ENCODE measurements at places on chromosomes 1 and 21.

GRCh38 chr21:15285556-15285955 is 220.8 kb upstream of the NRIP1 start:
- no peak for DNase-seq

GRCh38 chr1:161166669-161167548 is 683 bp downstream of the PPOX start:
- no peak for DNase-seq

GRCh38 chr1:202165942-202166843 is 5.8 kb upstream of the PTPN7 start:
- DNase-seq = no peak

GRCh38 chr21:38088916-38089762 is 167.7 kb upstream of the KCNJ15 start:
- no peak for DNase-seq

DNA sequence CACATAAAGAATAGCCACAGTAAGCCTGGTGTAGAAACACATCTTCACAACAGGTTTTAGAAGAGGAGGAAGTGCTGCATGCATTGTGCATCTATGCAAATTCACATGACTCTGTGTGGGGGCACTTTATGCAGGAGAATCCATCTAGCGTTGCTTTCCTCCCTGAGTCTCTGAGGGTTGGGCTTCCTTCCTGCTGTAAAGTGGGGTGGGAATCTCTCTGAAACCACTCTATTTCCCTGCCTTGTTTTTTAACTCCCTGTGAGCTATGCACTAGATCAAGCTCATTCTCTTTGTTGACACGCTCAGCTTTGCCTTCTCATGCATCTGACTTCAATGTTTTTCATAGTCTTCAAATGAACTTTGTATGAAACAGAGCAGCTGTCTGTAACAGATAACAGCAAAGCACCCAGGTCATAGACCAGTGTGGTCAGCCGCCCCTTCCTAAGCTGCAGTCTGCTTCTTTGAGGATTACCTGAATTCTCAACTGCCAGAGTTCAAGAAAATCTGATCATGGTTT is 102.7 kb upstream of the DPH5 start:
- DNase-seq = peak; percentile 20

DNA sequence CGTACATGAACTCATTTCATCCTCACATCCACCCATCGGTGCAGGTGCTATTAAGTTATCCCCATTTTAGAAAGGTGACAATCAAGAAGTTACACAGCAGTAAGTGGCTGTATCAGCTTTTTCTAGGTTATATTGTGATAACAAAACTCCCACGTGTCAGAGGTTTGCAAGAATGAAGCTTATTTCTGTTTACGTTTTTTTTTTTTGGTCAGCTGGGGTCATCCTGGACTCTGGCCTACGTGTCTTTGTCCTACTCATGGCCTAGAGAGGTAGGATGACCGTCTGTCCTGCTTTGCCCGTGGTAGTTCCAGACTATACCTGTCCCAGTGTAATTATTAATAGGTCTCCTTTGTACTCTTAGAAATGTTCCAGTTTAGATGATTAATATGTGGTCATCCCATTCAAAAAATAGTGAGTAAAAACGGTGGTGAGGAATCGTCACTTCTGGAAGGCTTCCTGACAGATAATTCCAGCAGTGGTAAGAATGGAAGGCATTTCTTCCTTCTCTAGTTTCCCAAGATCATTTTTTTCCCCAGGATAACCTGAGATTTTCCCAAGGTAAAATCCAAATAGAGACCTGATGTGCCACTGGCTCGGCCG is 64.2 kb upstream of the KIF26B start:
- no peak for DNase-seq

DNA sequence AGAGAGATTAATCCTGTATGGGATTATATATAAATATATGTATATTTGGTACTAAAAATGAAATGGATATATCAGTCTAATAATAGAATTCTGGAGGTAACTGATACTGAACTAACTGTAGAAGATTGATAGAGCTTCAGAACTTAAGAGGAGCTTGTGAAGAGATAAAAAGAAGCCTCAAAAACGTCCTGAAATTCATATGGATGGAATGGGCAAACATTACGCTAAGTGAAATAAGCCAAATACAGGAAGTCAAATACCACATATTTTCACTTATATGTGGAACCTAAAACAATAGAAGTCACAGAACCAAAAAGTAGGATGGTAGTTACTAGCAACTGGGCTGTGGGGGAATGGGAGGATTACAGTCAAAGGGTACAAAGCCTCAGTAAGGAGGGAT is 36.0 kb upstream of the ADGRL4 start:
- DNase-seq = no peak

DNA sequence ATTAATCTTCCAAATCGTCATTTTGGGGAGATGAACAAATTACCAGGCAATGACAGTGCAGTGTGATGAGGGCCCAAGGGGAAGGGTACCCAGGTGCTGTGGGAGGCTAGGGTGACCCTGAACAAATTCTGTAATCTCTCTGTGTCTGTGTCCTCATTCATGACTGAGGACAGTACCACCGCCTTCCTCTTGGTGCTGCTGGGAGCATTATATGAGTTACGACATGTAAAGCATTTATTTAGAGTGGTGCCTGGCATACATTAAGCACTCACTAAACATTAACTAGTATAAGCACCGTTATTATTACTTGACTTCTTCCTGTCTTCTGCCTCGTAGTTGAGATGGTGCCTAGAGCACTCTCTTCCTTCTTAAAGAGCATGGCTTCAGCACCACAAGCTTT is 468.2 kb upstream of the VAMP3 start:
- no peak for DNase-seq

- DNase-seq = no peak
Measured at GRCh38 chr1:161740921-161741320, 8.7 kb upstream of the DUSP12 start.

DNA sequence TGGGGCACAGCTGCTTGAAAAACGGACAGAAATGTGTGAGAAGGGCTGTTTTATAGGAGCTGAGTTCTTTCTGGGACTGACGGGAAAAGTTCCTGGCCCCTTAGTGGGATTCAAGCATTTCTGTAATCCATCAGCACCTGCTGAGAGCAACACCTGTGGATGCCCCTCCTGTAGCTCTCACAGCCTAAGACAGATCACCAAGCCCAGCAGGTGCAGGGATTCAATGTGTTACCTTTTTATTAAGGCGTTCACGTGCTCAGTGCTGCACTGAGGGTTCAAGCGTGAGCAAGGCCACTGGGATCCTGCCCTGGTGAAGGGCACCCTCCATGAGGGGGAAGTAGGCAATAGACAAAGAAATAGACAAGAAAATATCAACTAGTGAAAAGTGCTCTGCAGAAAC is 14.9 kb downstream of the OLFML2B start:
- DNase-seq = no peak

DNA sequence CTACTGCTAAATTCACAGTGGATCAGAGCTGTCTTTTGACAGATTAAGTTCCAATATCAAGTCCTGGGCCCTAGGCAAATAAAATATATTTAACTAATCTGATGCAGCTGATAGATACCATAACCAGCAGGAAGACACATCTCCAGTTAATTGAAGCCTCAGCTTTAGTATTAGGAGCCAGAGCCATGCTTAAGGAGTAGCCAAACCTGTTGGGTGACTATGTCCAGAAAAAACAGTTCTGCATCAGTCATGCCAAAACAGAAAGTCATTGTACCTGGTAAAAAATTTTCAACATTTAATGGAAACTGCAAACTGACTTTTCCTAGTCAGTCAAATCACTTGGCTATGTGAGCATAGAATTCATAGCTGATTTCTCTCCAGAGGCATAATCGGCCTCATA is 200.5 kb upstream of the RUNX1 start:
- DNase-seq = no peak

- DNase-seq = no peak
Measured at GRCh38 chr1:234758851-234759250, 148.9 kb upstream of the IRF2BP2 start.

DNA sequence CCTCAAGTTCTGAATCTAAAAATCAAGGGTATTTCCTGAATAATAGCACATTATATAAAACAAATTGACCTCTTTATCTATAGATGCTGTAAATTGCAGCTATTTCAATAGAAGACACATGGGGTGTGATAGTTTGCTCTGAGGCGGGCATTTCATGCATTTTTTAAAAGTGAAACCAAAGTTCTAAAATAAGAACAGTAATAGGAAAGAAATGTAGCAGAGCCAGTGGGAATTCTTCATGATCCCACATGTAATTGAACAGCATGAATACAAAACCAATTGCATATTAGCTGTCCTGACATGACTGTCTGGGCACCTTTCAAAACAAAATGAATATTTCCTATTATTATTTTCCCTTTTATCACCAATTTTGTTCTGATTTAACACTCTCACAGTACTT is 85.0 kb downstream of the RGS21 start:
- no peak for DNase-seq

DNA sequence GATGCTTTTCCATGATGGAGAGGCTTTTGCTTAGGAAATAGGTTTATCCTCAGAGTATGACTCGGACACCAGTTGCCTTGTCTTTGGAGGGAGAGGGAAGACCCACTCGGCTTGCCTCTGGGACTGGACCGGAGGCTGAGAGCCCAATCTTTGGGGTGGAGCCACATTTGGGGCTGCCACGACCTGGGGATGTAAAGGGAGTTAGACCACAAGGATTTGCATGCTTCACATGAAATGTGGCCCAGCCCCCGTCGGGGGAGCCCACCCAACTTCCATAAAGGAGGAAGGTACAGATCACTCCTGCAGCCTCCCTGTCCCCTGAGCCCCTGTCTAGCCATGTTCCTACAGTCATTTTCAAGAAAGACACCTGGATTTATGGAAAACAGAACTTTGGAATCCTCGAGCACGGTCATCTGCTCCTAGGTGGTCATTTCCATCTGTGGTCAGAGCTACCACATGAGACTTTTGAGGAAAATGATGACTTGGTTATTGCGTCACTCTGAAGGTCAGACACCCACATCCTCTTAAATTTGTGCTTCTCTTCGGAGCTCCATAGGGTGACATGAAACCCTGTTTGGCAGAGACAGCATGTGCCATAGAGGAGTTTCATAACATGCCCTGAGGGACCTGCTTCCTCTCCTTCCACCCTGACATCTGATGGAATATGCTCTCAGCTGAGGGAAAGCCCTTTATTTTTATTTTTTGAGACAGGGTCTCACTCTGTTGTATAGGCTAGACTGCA is 99.4 kb upstream of the SLC45A1 start:
- no peak for DNase-seq

DNA sequence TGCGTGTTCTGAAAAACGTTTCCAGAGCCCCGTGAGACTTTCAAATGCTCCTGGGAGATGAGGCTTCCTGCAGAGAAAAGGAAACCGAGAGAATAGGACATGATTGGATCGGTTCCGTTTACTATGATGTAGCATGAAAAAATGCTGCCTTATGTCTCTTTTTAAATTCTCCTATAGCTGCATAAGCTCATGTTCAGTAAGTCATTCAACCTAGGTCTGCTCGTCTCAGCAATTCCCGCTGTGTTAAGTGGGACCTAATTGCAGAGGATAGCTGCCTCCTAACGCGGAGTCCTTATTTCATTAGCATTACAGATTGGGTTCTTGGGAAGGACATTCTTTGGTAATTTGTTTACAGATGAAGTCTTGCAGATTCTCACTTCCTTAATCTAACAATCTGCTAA is 165.3 kb downstream of the GALNT2 start:
- DNase-seq = no peak

GRCh38 chr1:204577794-204578478 is 61.7 kb downstream of the MDM4 start:
- no peak for DNase-seq

DNA sequence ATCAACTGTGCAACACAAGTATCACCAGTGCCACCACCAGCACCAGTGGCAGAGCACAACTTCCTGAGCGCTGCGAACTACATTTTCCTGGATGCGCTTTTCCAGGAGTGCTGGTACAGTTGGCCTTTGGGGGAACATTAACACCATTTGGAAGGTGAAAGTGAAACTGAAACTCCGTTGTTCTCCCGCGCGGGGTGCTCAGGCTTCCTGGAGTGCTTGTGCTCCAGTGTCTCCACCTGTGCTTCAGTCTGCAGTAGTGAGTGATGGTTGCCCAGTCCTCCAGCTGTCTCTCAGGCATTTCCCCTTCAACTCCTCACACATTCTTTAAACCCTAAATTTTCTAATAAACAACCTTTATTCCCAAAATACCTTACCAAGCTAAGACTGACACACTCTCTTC is 187.8 kb downstream of the LRRIQ3 start:
- DNase-seq = peak; percentile 16

GRCh38 chr21:15874615-15875014 is 144.8 kb downstream of the USP25 start:
- DNase-seq = no peak

- DNase-seq = no peak
Measured at GRCh38 chr1:243848858-243849420, 1.1 kb downstream of the AKT3 start.

GRCh38 chr1:44947063-44947773 is 39.2 kb downstream of the EIF2B3 start:
- no peak for DNase-seq

- DNase-seq = no peak
Measured at GRCh38 chr1:239288820-239289554, 97.4 kb upstream of the CHRM3 start.

DNA sequence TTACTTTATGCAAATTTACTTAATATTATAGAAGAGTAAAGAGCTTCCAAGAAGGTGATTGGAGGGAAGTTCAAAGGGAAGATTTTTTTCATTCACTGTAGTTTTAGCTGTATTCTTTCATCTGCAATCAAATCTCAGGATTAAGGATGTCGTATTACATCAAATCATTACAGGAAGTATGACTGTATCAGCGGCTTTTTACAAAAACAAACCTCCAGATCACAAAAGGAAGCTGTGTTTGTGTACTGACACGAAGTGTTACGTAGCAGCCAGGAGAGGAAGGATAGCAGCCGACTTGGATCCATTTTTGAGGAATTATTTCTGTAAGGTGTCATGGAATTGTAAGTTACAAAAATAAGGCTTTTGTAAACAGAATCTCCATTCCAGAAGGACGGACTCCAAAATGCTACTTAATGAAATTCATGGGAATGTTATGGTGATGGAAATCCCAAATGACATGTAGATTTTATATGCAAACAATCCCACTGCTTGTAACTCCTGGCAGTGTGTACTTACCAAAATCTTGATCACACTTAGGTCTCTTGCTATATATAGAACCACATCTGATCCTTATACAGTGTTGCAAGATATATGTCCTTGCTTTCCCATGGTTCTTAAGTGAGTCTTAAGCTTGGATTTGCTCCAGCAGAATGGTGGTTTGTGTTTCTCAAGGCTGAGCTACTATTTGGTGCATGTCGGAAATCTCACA is 49.8 kb downstream of the KCNJ15 start:
- no peak for DNase-seq

GRCh38 chr1:23673086-23673813 is 18.4 kb upstream of the RPL11 start:
- peak; percentile 60 for DNase-seq

- no peak for DNase-seq
Measured at GRCh38 chr1:5858844-5859407, 133.3 kb downstream of the NPHP4 start.
